Right cardiac atrium (tissue), 5 donors: ENCODE measurements at places on chromosomes 7 and 10. TPM values are rescaled to one million over a fixed set of nuclear protein-coding genes. Genes with fewer than 3 reads are reported as not detected.

The NKX2-3 gene
- total RNA-seq = not detected

The FXYD4 gene
- total RNA-seq = not detected

The PAOX gene
- total RNA-seq = 3.4 TPM

The STEAP4 gene
- 28.0 TPM for total RNA-seq

The HPSE2 gene
- total RNA-seq = not detected

The WNT8B gene
- not detected for total RNA-seq

DNA sequence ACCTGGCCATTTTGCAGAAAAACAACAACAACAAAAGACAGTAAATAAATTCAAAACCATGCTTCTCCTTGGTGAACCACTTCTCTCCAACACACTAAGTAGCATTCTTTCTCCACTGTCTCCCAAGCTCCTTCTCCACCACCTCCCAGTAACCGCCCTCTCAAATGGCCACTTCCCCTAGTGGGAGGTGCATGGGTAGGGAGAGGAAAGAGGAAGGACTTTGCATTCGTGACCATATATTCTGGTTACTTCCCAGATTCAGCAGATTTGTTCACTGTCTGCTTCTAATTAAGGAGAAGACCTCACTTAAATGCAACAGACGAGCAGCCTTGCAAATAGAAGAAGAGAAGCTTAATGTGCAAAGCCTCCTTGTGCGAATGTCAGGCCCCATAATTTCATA, 166.8 kb downstream of the SORCS1 start:
- DNase-seq = peak; percentile 54

DNA sequence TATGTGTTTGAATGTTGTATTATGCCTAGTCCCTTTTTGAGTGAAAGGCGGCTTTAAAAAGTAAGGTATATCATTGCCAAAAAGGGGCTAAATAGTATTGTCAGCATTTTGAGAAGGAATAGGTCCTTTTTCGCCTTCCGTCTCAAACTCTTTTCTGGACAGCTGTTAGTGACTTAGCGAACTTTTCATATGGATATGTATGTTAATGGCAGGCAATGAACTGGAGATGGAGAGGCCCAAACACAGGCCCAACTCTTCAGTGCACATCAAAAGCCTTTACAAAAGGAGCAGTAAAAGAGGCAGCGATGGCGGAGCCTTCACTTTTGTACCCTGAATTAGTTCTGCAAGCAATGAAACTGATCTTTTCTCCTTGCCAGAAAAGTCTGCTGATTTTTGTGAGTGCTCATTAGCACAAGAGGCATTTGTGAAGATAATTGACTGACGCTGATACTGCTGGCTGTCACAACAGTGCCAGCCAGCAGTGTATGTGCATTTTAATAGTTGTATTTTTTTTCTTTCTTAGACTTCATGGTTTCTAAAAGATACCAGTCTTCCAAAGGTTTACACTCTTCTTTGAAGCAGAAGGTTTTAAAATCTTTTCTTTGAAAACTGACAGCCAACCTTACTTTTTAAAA, 243.7 kb upstream of the SP8 start:
- no peak for DNase-seq

DNA sequence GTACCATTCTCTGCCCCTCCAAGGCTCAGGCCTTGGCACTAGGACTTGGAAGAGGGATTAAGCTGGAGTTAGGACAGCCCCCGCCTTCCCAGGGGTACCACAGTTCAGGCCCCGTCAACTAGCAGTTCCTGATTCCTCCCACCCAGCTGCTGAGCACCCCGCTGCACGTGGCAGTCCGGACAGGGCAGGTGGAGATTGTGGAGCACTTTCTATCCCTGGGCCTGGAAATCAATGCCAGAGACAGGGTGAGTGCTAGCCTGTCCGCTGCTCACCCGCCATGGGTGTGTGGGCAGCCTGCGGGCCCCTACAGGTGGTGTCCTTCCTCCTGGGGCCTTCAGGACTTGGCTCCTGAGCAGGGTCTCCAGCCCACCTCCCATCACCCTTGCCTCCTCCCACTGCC, 2.0 kb upstream of the HOGA1 start:
- DNase-seq = no peak

DNA sequence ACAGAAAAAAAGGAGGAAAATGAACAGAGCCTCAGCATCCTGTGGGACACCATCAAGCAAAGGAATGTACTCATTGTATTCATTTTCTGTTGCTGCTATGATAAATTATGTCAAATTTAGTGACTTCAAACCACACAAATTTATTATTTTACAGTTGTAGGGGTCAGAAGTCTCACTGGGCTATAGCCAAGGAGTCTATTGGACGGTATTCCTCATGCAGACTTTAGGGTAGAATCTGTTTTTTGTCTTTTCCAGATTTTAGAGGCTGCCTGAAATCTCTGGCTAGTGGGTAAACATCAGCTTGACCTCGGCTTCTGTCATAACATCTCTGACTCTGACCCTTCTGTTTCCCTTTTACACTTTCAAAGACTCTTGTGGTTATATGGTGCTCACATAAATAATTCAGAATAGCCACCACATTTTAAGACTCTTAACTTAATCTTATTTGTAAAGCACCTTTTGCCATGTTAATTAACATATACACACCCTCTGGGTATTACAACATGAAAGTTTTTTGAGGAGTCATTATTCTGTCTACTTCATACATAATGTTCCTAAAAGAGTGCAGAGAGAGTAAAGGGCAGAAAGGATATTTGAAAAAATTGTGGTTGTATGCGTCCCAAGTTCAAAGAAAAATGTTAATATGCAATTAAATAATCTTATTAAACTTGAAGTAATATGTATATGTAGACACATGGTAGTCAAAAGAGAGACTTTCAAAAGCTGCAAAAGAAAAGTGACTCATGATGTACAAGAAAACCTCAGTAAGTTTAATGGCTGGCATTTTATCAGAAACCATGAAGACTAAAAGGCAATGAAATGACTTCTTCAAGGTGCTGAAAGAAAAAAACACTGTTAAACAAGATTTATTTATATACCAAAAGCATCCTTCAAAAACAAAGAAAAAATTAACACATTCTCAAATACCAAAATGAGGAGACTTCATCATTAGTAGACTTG, 70.8 kb upstream of the MEOX2 start:
- DNase-seq = no peak

- DNase-seq = no peak
Observed at GRCh38 chr7:4010061-4010605, 672.0 kb upstream of the FOXK1 start.

- no peak for DNase-seq
Observed at GRCh38 chr10:3963191-3963673, 178.2 kb upstream of the KLF6 start.

- no peak for DNase-seq
Observed at GRCh38 chr7:155665957-155666287, 21.5 kb downstream of the RBM33 start.

GRCh38 chr7:111408724-111409123, 153.6 kb downstream of the IMMP2L start:
- no peak for DNase-seq
